Stimulated activated naive CD4-positive, alpha-beta T cell (primary cell): ENCODE measurements at places on chromosomes 3 and 15.

GRCh38 chr3:14262212-14262611, 83.6 kb downstream of the LSM3 start:
- DNase-seq, result no peak

DNA sequence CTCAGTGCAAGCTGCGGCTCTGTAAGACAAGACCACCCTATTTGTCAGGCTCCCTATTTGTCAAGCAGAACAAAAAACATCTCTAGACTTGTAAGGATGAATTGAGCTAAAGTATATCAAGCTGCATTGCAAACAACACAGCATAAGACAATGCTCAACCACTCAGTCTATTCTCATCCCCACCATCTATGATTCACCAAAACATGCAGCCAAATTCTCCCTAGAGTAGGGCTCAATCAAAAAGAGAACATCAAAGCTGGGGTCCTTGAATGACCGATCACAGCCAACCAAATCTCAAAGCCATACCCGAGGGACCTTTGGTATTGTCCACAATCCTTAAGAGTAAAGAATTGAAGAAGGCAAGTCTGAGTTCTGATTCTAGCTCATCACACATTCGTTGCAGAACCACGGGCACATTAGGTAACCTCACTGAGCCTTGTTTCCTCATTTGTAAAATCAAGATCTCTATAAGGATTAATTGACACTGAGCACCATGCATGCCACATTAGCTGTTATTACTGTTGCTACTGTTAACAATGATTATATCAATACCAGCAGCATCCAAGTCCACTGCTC, 31.2 kb downstream of the RFTN1 start:
- no peak for DNase-seq

- DNase-seq, result no peak
Observed at GRCh38 chr3:39388741-39389248, 5.6 kb downstream of the SLC25A38 start.

GRCh38 chr3:147615035-147615434, 205.9 kb downstream of the ZIC1 start:
- no peak for DNase-seq

DNA sequence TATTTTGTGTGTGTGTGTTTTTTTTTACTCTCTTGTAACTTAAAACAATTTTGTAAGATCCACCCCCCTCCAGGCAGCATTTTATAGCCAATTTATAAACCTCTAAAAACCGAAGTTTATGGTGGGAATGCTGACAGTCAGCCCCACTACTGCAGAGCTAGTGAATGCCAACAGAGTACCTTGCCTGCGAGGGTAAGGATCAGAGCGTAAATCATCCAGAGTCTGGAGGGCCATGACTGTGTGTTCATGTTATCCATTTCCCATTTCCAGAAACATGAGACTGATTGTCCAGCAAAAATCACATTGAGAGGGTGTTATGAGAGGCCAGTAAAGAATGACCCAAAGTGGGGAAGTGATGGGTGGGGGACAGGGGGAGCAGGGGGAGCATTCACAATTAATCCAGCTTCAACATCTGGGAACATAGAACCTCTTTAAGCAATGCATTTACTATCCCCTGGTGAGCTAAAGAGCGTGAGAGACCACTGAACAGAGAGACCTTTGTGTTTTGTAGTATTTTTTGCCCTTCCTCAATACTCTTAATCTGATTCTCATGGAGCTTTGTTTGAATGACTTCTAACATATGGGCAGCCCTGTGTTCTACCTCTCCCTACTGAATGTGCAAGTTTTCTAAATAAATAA, 464.5 kb downstream of the RBMS3 start:
- no peak for DNase-seq

- DNase-seq, result no peak
Observed at GRCh38 chr3:42590989-42591756, 513 bp downstream of the SS18L2 start.

GRCh38 chr3:45803252-45803935, 7.1 kb upstream of the SLC6A20 start:
- no peak for DNase-seq
